Activated CD4-positive, alpha-beta T cell treated with anti-CD3 and anti-CD28 coated beads for 24 hours (primary cell): ENCODE measurements at places on chromosomes 3 and 15.

- DNase-seq: no peak
Observed at GRCh38 chr15:60945196-60945595, 283.9 kb downstream of the RORA start.

GRCh38 chr15:35547775-35548364, 1.9 kb upstream of the DPH6 start:
- no peak for DNase-seq

GRCh38 chr3:125123451-125124305, 67.9 kb upstream of the HEG1 start:
- DNase-seq: no peak

DNA sequence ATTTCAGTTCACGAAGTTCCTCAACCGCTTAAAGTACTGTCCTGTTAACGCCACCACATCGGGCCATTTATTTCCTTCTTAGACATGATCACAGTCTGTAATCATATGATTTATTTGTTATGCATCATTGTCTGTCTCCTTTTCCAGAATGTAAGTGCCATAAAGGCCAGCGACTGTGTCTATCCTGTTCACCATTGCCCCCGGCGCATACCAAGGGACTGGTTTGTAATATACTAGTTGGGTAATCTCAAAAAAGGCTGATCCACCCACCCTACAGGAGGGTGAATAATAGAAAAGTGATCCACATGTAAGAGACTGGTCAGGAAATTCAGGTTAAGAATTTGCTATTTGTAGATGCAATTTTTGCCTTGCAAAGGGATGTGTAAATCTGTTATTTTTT, 41.9 kb downstream of the SLC6A20 start:
- no peak for DNase-seq

DNA sequence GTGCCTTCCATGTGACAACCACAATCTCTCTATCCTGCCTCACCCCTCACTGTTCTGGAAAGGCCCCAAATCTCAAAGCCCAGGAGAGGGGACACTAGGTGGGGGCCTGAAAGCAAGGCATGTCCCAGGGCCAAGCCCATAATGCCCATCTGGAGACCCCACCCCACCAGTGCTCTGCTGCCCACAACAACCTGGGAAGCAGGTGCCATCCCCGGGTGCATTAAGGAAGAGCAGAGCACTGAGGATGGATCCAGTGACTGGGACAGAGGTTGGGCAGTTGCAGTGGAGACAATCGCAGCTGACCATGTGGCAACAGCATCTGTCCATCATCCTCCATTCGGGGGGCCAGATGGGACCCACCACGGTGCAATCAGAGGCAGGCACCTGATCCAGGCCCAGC, 106.2 kb upstream of the PRR20G start:
- no peak for DNase-seq

DNA sequence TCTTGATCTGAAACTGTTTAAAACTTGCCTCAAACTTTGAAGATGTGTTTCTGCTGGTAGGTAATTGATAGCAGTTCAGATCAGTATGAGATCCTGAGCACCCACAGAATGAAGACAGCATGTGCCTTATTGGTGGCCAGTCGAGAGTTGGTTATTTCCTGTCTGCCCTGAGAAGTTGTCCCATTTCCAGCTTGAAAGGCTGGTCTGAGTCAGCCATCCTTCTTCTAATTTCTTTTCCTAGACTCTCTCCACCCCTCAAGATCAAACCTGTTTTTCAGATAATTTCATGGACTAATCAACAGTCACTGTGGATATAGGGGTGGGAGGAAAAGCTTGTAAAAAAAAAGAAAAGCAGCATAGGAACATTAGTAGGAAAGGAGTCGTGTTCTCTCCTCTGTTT, 464.4 kb downstream of the FOXP1 start:
- no peak for DNase-seq

- DNase-seq: no peak
Observed at GRCh38 chr3:104176706-104177105, 1190.0 kb upstream of the ALCAM start.
